ENCODE measurements at places on chromosomes 13 and 19. TPM values are rescaled to one million over a fixed set of nuclear protein-coding genes. Genes with fewer than 3 reads are reported as not detected.

Gene KLK13
- not detected for total RNA-seq

Gene PNMA8B
- total RNA-seq, result not detected

Gene ZNF154
- 1.4 TPM for total RNA-seq

Gene FAM216B
- total RNA-seq, result not detected

Gene TUBGCP3
- 14.5 TPM for total RNA-seq

Gene LILRA6
- total RNA-seq, result not detected

Gene CYP4F2
- total RNA-seq, result 1.7 TPM

Gene ZNF418
- total RNA-seq, result 5.1 TPM

Measured in tracheal epithelial cell (primary cell).